BJ (cell line): ENCODE measurements at places on chromosomes 12 and 14.
A peak's percentile ranks its signal among the peaks of the same experiment; 100 is the strongest.

- no peak for DNase-seq
Observed at GRCh38 chr12:84408936-84409335, 503.7 kb downstream of the SLC6A15 start.

GRCh38 chr14:23183479-23183878 lies at the start of gene SLC7A8:
Gene SLC7A8, minus strand, starts transcription at chr14:23183660. Its CDS starts 746 bp downstream, at chr14:23182914.
- no peak for DNase-seq

- no peak for DNase-seq
Observed at GRCh38 chr14:77141214-77142004, at the start of gene ZDHHC22. Gene ZDHHC22, minus strand, starts transcription at chr14:77141791. Its CDS starts 2,053 bp downstream, at chr14:77139738.

GRCh38 chr12:26845057-26845666 lies 12.2 kb upstream of the ITPR2 start:
- no peak for DNase-seq

GRCh38 chr14:75434138-75434889 lies 6.5 kb downstream of the JDP2 start:
- DNase-seq = no peak

DNA sequence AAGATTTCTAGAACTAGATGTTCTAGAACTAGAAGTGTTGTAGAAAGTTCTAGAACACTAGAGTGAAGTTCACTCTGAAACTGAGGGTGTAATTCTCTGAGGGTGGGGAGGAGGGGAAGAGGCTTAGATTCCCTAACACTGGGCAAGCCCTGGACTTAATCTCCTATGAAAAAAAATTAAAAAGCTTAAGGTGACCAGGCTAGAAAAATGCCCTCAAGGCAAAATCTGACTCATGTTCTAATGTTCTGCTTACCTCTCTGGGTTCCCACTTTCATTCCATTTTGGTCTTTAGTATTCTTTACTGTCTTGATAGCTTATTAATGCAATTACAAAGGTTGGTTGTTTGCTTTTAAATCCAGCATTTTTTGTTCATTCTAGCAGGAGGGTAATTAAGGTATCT lies 101.5 kb downstream of the KICS2 start:
- DNase-seq = no peak

DNA sequence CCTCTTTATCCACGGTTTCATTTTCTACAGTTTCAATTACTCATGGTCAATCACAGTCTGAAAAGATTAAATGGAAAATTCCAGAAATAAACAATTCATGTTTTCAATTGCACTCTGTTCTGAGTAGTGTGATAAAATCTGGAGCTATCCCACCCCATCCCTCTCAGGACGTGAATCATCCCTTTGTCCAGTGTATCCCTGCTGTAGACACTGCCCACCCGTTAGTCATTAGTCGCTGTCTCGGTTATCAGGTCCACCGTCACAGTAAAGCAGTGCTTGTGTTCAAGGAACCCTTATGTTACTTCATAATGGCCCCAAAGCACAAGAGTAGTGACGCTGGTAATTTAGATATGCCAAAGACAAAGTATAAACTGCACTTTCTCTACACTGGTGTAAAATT lies 141.0 kb upstream of the LMNTD1 start:
- peak; percentile 86 for DNase-seq
